Hematopoietic multipotent progenitor cell treated with erythropoietin and hydrocortisone succinate and interleukin-3 and kit ligand, for 17 days (in vitro differentiated cells): ENCODE measurements at places on chromosomes 1 and 21.
A peak's percentile ranks its signal among the peaks of the same experiment; 100 is the strongest.

GRCh38 chr1:56872597-56872996 lies 18.0 kb downstream of the C8A start:
- no peak for DNase-seq

DNA sequence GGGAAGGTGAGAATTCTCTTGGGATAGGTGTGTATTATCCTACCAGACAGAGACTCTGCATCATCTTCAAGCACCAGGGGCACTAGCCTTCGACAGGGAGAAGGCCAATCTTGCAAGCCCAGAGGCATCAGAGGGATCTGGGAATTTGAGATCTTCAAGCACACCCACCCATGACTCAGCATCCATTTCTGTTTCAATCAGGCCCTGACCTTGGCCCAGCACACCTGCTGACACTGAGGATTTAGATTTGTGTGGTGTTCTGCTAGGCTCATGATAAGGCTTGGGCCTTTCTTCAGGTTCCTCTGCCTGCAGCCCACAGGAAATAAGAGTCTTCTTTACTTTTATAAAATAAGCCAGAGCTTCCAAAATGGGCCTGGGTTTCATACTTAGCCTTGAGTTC lies 6.6 kb upstream of the PCP4 start:
- no peak for DNase-seq

DNA sequence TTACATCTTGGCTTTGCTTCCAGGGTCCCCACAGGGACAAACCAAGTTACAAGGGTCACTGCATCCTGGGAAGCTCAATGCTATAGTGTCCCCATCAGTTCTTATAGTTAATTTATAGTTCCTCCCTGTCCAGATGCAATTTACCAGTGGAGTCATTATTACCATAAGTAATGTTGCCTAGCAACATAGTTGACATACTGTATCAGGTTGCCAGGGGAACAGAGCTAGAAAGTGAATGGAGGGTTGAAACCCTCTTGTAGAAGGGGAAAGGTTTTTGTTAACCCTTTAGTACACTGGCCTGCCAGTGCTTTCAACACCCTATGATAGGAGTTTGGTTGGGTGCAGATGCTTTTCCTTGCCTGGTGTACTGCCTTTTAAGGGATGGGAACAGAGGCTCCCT lies 34.3 kb upstream of the TTC4 start:
- DNase-seq: no peak

DNA sequence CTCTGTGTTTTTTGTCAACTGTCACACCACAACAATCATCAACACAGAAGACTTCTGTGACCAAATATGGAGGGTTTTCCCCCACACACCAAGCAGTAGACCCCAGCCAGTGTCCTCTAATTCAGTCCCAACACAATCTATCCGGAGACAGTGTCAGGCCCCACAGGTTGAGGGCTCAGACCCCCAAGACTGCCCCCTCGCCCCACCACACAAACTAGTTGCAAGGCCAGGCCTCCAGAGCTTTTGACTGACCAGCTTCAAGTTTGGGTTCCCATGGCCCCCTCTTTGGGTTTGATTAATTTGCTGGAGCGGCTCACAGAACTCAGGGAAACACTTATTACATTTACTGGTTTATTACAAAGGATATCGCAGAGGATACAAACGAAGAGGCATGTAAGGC lies 37.2 kb downstream of the NEK2 start:
- no peak for DNase-seq

- no peak for DNase-seq
These were observed 37.1 kb downstream of the PLA2G4A start for GRCh38 chr1:186865857-186866256.

DNA sequence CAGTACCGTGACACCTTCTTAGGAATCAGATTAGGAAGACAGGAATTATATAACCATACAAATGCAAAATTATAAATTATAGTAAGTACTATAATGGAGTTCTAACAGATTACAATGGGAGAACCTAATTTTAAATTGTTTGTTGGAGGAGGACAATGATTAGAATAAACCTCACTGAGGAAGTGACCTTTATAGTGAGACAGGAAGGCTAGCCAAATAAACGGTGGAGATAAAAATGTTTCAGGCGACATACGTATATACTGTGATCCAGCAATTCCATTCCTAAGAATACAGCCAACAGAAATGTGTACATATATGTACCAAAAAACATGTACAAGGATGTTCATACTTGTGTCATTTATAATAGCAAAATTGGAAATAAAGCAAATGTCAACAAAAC lies 15.2 kb downstream of the SYNJ1 start:
- no peak for DNase-seq

GRCh38 chr1:30749691-30750583 lies 7.6 kb downstream of the LAPTM5 start:
- DNase-seq: no peak

- DNase-seq: no peak
These were observed 114.6 kb downstream of the ZBTB18 start for GRCh38 chr1:244165701-244166100.

- DNase-seq: no peak
These were observed 32.2 kb upstream of the IL20 start for GRCh38 chr1:206833106-206833680.

- peak; percentile 48 for DNase-seq
These were observed 1.8 kb downstream of the ARPC5 start for GRCh38 chr1:183633676-183634343.

GRCh38 chr1:55170426-55170825 lies 44.7 kb downstream of the USP24 start:
- no peak for DNase-seq

GRCh38 chr1:59083946-59084865 lies 212.7 kb upstream of the FGGY start:
- DNase-seq: no peak

DNA sequence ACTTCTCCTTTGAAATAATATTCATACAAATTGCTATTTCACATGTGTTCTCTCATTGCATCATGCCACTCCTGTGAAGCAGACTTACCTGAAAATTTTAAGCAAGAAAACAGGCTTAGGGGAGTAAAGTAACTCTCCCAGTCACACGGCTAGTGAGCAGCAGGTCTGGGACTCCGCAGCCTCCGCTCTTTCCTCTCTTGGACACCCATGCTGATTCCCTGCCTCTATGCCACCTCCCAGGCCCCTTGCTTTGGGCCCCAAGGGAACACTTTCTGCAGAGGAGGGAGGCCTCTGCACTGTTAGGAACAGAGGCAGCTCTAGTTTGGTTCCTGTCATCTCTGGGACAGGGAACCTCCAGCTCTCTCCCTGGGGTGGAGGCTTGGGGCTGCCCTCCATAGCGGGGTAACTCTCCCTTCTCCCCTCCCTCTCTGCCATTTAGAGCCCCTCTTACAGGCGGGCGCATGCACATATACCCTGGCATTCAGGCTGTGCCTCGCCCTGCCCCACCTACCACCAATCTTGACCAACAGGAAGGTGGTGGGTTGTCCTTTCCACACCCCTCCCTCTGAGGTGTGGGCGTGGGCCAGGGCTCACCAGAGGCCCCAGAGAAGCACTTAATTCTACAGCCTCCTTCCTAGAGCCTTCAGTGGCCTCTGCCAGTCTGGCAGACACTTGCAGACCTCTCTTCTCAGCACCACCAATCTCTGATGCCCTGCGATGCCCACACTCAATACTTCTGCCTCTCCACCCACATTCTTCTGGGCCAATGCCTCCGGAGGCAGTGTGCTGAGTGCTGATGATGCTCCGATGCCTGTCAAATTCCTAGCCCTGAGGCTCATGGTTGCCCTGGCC lies at the start of gene RXFP4:
RXFP4 (plus strand) TSS at position 646 of the 852 bp plus-strand sequence; CDS start at position 718, 72 bp downstream.
- no peak for DNase-seq

- DNase-seq: no peak
These were observed 3.6 kb upstream of the SPATC1L start for GRCh38 chr21:46187814-46188213.

DNA sequence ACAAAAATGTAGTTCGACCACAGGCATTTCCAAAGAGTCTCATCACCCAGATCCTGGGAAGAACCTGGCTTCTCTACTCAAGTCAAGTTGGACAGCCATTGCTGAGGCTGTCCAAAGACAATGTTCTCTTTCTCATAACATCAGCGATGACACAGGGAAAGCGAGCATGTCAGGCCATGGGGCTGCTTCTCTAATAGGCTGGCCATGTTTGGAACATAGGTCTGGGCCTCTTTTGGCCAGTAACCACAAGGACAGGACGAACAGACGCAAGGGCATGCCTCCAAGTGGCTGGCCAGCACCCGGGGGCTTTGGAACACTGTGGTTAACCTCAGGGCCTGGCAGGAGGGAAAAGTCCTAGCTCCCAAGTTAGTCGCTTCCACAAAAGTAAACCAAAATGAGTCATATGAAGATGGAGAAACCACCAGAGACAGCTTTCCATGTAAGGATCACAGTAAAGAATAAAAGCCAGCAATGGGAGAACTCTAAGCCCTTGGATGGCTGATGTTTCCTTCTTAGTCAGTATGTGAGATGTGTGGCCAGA lies 80.6 kb upstream of the SLC44A3 start:
- no peak for DNase-seq

GRCh38 chr1:189084811-189085210 lies 1392.9 kb downstream of the BRINP3 start:
- no peak for DNase-seq

- no peak for DNase-seq
These were observed 16.3 kb downstream of the ARHGEF16 start for GRCh38 chr1:3470650-3471355.

- peak; percentile 63 for DNase-seq
These were observed 71.7 kb upstream of the ETS2 start for GRCh38 chr21:38733972-38734546.

DNA sequence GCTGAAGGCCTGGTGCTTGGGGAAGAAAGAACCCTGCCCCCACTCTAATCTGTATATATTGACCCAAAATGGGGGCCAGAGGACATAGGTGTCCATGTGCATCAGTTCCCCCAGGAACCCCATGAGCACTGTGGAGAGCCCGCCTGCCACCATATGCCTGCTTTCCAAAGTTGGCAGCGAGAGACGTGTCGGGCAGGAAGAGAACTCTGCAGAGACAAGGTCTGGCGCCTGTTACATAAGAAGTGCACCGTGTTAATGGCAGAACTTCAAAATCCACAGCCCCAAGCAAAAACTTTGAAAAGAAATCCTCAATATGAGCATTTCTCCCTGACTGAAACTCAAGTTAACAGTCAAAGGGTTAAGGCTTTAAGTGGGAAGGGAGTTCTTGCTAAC lies 8.0 kb downstream of the CTNNBIP1 start:
- DNase-seq: no peak

GRCh38 chr1:113940365-113941244 lies 11.5 kb downstream of the HIPK1 start:
- DNase-seq: no peak

DNA sequence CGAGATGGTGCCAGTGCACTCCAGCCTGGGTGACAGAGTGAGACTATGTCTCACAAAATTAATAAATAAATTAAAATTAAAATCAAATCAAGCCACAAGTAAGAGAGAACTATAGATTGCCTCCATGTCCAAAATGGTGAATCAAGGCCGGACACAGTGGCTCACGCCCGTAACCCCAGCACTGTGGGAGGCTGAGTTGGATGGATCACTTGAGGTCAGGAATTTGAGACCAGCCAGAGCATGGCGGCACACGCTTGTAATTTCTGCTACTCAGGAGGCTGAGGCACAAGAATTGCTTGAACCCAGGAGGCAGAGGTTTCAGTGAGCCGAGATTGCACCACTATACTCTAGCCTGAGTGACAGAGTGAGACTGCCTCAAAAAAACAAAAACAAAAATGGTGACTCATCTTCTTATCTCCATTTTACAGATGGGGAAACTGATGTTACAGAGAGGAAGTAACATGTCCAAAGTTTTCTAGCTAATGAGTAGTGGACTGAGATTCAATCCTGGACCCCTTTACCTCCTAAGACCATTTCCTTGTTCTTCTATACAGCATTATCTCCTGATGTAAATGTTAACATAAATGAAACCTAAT lies 99.0 kb upstream of the HNRNPU start:
- peak; percentile 19 for DNase-seq

- DNase-seq: no peak
These were observed 51.5 kb upstream of the RAB3GAP2 start for GRCh38 chr1:220323717-220324116.

DNA sequence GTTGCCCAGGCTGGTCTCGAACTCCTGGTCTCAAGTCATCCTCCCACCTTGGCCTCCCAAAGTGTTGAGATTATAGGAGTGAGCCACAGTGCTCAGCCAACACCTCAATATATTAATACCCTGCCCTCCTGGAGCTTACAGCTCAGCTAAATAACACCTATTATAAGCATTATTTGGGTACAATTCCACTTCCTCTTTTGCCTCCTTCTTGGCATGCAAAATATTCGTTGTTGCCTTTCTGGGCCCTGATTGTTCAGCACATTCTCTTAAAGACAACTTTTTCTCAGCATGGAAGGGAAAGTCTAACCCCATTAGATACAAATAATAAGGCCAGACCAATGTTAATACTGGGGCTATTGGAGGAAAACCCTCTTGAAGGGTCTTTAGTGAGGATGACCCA lies 2.8 kb downstream of the PAQR7 start:
- no peak for DNase-seq

DNA sequence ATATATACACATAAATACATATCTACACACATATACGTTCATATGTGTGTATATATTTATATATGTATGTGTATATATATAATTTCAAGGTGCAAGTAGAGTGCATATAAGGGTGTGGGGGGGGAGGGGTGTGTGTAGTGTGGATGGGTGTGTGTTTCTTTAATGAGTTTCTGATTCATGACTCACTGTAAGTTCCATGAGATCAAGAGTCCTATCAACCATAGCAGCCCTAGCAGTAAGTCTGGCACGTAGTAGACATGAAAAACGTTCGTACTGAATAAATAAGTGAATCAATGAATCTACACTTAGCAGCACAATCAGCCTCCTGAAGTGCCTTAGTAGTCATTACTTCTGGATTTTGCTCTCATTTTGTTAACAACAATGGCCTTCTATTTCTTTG lies 61.9 kb upstream of the KRTAP11-1 start:
- DNase-seq: no peak

DNA sequence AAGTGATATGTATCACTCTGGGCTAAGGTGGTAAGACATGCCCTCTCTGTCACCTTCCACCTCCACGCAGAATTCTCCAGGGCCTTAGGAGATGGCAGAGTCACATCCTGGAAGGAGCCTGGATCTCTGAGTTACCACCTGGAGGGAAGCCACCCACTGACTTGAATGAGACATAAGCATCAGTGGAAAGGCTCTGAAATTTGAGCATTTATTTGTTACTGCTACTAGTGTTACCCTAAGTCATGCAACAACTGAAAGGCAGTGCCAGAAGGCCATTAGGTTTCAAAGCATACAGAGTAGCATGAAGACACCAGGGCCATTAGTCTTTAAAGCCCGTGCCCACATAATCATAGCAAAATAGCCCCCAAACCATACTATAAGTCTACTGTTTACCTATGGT lies 230.3 kb upstream of the IRF2BP2 start:
- DNase-seq: no peak
